ENCODE measurements at places on chromosomes 1 and 21.

DNA sequence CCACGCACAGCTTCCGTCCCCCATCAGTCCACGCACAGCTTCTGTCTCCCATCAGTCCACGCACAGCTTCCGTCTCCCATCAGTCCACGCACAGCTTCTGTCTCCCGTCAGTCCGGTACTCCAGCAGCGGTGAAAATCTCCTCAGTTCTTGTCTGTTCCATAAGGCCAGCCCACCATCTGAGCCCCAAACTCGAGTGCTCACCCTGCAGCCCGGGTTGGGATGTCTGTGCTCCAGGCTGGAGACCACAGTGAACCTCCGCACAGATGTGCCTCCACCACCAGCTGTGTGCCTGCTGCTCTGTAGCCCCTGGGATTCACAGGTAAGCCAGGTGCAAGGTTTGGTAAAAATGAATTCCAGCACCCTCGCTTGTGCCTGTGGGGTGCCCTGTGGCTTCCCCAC lies 258.6 kb downstream of the NPHP4 start:
- DNase-seq: no peak

- no peak for DNase-seq
Measured at GRCh38 chr1:67171574-67171955, 5.3 kb downstream of the IL23R start.

DNA sequence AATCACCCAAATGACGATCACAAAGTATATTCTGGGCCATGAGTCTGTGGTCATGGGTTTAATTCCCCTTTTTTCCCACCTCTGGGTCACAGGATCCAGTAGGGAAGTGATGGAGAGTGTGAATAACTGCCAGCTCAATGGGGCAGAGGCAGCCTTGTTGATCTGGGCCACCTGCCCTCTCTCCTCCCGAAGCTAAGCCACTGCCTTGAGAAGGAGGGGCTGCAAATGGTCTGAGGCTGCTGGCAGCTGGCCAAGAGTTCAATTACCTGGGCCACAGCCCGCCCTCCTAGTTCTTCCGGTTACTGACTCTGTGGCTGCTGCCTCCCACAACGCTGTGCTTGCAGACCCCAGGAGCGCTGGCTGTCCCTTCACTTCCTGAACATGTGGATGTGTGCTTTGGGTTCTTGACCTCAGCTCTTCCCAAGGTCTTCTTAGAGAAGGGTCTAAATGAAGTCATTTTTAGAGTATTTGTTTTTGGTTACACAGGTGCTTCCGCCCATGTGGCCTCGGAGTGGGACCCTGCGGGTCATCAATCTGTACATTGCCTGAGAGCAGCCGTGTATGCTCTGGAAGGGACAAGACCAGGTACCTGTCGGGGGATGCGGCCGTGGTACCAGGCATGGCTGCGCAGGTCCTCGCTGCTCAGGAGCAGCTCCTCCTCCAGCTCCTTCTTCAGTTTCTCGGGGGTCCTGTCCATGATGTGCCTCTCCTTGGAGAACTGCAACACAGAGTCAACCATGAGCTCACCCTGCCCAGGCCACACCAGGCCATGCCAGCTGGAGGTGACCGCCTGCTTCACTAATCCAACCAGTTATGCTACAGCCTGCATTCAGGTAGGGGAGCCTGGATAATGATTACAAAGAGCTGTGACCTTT lies 89.7 kb downstream of the BCAR3 start:
- DNase-seq: peak; percentile 99

- peak; percentile 99 for DNase-seq
Measured at GRCh38 chr1:39105061-39105840, 79.1 kb downstream of the NDUFS5 start.

GRCh38 chr1:228178737-228179684 lies 13.4 kb downstream of the IBA57 start:
- DNase-seq: no peak

GRCh38 chr1:70361727-70362398 lies 7.3 kb upstream of the ANKRD13C start:
- DNase-seq: no peak

GRCh38 chr1:11569551-11569950 lies 84.7 kb downstream of the FBXO2 start:
- no peak for DNase-seq

- no peak for DNase-seq
Measured at GRCh38 chr1:196466166-196466565, 142.1 kb downstream of the KCNT2 start.

DNA sequence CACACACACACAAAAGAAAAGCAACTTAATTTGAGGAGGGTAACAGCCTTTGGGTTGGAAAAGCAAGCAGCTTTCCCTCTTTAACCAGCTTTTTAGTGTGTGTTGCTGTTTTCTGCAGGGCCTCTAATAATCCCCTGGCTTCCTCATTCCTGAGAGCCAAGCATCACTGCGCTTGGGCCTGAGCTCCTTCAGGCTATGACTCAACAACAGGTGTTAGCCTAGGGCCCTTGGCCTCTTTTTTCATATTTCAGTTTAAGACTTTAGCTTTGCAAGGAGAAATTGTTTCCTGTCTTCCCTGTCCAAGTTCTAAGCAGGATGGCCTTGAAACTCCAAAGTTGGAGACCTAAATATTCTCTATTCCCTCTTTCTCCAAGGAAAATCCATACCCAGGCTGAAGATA lies 26.2 kb upstream of the SNX27 start:
- no peak for DNase-seq
